Activated CD8-positive, alpha-beta memory T cell treated with anti-CD3 and anti-CD28 coated beads, Interleukin-2, amount 50 U/mL, for 4 hours (primary cell): ENCODE measurements at places on chromosomes 5 and 9.

DNA sequence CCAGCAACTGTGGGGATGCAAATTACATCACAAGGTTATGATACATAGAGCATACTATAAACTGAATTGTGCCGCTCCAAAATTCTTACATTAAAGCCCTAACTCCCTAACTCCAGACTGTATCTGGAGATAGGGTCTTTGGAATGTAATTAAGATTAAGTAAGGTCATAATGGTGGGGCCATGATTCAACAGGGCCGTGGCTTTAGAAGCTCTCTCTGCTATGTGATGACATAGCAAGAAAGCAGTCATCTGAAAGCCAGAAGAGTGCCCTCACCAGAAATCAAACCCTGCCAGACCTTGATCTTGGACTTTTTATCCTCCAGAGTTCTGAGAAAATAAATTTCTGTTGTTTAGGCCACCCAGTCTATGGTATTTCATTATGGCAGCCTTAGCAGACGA is 123.9 kb downstream of the FBXL17 start:
- DNase-seq: no peak

DNA sequence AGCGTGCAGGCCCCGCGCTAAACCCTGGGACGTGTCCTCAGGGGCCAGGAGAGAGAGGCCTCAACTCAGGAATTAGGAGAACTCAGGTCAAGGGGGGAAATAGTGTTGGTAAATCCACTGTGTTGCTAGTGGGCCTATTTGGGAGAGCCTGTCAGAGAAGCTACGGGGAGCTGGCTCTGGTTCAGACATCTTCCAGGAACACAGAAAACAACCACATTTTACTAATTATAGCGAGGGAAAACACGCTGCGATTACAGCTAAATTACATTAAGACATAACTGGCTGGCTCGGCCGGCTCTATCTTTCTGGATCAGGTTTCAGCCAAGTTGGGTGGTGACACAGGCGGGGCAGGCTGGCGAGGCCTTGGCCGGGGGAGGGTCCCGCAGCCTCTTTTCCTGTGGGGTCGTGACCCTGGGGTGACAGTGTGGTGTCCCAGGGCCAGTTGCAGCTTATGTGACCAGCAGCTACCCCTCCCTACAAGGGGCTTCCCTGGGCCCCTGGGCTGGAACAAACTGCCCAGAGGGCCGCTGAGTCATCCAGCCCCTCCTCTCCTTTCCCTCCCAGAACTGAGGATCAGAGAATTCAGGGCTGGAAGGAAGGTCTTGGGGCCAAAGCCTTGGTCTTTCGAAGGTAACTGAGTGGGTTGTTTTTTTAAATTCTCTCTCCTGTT is 75.1 kb downstream of the FGF18 start:
- no peak for DNase-seq

- no peak for DNase-seq
These were observed 23.7 kb downstream of the KIAA1191 start for GRCh38 chr5:176337913-176338312.

- DNase-seq: no peak
These were observed 105.1 kb downstream of the BRINP1 start for GRCh38 chr9:119264165-119264564.

- no peak for DNase-seq
These were observed 39.5 kb downstream of the MFAP3 start for GRCh38 chr5:154078272-154078671.

GRCh38 chr9:98823666-98824334 is 16.3 kb downstream of the GALNT12 start:
- no peak for DNase-seq

DNA sequence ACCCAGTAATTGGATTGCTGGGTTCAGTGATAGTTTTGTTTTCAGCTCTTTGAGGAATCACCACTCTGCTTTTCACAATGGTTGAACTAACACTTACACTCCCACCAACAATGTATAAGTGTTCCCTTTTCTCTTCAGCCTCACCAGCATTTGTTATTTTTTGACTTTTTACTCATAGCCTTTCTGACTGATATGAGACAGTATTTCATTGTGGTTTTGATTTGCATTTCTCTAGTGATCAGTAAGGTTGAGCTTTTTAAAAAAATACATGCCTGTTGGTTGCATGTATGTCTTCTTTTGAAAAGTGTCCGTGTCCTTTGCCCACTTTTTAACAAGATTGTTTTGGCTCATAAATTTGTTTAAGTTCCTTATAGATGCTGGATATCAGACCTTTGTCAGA is 185.7 kb upstream of the CCNH start:
- DNase-seq: no peak

- no peak for DNase-seq
These were observed 11.2 kb downstream of the IER5L start for GRCh38 chr9:129166623-129167557.

DNA sequence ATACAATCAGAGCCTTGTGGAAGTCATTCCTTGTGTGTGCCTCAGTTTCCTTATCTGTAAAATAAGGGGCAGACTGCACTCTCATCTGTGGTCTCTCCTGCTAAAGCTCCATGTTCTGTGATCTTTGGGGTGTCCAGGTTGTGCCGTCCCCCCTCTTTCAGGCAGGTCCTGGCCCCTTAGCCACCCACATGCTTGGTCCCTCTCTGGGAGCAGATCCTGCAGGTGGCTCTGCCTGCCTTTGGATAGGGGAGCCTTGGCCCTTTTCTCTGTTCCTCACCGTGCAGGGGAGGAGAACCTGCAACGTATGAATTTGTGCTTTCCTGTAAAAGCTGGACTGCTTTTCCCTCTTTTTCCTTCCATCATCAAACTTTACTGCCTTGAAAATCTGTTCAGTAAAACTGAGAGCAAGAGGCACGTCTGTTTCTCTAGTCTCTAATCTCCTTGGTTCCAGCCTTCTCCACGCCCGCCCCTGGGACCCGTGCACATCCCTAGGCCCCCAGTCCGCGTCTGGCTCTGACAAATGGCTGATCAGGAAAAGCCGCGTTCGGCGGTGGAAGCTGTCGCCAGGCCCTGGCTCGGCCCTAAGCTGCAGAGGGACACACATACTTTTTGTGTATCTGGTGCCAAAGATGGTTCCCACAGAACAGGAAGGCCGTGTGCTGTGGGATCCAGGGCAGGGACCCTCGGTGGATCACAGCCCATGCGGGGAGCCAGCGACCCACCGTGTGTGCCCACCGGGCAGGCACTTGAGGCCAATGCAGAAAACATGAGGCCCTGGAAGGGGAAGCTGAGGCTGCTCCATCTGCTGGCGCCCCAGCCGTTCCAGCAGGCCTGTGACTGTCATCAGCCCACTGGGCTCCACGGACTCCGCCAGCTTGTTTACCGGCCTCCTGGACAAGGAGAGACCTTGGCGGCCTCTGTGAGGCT is 43.4 kb upstream of the COL5A1 start:
- DNase-seq: no peak

- no peak for DNase-seq
These were observed 41.0 kb downstream of the CCNJL start for GRCh38 chr5:160271396-160271795.

DNA sequence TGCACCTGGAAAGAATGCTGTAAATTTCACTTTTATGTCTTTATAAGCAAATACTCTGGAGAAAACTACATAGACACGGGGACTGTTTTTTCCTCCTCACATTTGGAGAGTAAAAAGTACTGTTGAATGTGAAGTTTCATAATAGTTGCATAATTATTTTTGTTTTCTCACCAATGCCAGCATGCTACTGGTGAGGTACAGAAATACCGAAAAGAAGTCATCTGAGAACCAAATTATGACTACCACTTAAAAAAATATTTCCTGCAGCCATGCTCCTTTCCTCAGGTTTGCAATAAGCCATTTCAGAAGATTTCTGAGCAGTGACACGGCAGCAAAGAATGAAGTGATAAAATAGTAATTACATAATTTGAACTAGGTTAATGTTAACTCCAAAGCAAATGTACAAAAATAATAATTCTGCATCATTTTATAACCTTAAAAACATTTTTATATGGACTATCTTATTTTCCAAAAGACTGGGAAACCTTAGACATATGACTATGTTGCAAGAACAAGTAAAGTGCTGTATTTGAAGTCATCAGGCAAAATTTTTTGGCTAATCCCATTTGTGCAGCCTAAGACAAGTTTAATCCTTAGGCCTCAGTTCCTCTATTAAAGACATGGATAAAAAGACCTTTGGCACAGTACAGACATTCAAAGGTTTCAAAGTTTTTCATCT is 144.7 kb downstream of the PCSK1 start:
- no peak for DNase-seq

DNA sequence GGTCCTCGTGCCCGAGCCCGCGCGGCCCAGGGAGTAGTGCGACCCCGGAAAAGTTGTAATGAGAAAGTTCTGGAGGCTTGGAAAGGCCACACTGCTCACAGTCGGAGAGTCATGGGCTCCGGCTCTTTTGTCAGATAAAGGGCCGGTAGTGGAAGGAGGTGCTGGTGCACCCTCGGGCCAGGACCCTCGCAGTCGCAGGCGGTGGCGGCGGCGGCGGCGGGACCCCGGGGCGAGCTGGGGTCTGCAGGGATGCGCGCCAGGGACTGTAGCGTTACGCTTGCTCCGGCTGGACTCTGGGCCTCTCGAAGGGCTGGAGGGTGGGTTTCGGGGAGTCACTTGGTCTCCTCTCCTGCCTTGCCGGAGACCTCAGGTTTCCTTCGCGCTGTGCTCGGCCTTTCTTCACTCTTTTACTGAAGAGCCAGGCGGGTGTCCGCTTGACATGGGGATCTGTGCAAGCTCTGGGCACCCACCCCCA is 1.5 kb downstream of the RORB start:
- DNase-seq: no peak

DNA sequence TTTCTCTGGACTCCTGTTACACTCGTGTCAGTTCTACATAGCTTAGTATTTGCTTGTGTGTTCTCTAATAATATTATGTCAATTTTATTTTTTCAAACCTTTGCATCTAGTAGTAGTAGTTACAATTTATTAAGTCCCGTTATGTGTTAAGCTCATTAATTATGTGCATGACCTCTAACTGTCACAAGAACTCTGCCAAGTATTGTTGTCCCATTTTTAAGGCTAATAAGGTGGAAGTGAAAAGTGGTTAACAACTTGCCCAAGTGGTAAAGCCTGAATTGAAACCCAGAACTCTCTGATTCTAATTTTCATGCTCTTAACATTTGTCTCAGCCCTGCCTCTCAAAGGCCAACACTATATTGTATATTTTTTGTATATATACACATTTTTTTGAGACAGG is 221.6 kb downstream of the DMRT2 start:
- DNase-seq: no peak

DNA sequence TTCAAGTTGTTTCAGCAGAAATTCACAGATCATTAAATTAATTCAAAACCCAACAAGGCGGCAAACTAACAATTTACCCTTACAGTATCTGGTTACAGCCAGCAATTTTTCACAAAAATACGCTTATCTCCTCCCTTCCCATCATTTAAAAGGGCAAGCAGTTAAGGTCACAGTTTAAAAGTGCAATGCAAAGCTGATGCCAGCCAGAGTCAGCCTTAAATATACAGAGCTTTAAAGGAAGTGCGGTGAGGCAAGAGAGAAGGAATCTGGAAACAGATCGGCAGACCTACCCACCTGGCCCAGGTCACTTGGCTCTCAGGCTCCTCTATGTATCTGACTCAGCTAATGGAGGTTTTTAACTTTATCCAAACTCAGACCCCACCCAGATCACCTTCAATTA is 31.0 kb downstream of the EPB41L4A start:
- DNase-seq: no peak

- no peak for DNase-seq
These were observed 112.8 kb upstream of the SAP30L start for GRCh38 chr5:154333016-154333415.

DNA sequence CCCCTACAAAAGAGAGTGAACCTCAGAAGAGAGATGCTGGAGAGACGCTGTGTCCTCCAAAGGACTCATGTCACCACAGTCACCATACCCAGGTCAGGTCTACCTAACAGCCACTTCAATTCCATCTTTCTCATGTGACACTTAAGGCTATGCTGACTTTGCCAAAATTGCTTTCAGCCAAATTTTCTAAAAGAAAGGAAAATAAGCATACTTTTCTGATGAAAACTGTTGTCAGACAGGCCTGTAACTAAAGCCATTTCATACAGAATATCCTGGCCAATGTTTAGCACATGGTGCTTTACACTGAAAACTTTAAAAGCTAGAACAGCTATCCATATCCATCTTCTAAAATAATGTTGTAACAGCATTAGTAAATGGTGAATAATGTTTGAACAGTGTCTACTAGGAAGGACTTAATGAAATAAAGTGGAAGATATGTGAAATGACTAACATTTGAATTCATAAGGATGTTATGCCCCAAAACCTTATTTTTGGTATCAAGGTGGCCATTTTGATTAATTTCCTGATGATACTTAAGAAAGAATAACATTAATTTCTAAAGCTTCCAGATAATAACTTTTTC is 97.2 kb downstream of the NFIB start:
- no peak for DNase-seq

DNA sequence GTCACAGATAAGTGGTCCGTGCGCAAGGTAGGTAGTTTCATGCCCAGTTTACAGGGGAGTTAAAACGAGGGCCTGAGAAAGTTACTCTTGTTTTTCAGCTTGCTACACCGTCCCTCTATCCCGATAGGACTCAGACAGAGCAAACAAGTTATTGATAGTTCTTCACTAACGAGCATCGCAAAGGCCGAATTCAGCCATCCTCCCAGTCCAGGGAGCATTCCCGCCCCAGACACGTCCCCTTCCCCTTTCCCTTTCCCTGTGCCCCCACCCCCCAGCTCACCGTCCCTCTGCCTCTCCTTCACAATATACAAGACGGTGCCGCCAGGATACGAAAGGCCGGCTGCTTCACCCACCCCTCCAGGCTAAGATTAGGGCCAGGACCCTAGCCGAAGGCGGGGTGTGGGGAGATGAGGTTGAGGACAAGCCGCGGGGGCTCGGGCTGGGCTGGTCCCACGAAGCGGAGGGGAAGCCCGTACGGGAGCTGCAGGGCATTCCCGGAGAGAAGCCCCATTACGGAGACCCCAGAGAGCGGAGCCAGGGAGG is 599 bp downstream of the KIAA1191 start:
- no peak for DNase-seq

- no peak for DNase-seq
These were observed 91.9 kb upstream of the CEP78 start for GRCh38 chr9:78144008-78144381.

DNA sequence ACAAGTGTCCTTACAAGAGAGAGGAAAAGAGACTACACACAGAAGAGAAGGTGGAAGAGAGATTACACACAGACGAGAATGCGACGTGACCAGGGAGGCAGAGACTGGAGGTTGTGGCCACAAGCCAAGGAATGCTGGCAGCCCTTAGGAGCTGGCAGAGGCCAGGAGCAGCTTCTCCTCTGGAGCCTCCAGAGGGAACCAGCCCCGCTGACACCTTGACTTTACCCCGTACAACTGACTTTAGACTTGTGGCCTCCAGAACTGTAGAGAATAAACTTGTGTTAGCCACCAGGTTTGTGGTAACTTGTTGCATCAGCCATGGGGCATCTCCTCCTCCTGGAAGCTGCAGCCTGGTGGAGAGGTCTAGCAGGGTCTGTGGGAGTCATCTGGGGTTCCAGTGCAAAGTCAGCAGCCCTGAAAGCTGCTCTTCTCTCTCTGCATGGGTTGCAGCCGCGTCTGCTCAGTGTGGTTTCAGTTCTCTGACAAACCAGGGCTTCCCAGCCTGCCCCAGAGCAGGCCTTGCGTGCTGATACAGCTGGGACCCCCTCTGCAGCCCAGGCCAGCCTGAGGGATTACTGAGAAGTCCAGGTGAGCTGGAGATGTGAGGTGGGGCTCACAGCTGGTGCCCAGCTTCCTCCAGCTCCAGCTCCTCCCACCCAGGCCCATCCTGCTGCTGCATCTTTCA is 30.8 kb upstream of the CNOT6 start:
- DNase-seq: no peak

GRCh38 chr5:39656600-39656999 is 231.8 kb upstream of the DAB2 start:
- DNase-seq: no peak

- no peak for DNase-seq
These were observed 30.2 kb upstream of the BASP1 start for GRCh38 chr5:17187011-17187785.
